ENCODE measurements at places on chromosomes 13 and 19.

DNA sequence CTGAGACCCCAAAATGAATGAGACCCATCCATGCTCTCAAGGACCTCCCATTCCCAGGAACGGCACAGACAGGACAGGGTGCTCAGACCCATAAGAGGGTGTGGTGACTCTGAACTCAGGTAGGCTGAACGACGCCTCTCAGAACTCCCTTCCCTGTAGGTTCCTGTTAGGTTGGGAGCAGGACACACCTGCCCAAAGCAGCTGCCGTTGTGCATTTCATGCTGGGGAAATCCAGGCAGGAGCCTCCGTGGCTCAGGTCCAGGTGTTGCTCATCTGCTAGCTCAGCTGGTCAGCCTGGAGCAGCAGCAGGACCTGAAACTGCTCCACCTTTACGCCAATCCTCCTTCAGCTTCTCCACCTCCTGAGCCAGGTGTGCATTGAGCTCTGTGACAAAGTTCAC, 19.1 kb upstream of the TEX101 start:
- DNase-seq: no peak

DNA sequence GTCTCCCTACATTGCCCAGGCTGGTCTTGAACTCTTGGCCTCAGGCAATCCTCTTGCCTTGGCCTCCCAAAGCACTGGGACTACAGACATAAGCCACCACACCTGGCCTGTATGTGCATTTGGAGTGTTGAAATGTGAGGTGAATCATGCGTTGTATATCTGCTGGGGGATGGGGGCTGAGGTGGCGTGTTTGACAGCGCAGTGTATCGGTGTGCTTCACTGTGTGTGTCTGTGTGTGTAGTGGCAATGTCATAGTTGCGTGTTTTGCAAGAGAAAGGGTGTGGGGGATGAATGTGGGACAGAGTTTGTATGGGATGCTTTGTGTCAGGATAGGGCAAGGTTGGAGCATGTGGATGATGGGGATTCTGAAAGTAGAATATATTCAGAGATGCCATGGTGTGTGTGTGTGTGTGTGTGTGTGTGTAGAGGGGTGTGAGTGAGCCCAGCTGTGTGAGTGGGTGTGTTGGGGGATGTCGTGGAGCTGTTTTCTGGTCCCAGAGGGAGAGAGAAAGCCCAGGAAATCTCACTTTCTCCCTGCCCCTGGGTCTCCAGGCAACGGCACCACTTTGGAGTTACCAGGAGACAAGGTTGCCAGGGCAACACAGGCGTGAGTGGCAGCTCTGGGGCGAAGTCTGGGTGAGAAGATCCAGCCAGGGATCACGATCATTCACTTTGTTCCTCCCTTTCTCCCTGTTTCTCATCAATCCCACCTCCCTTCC, 1.1 kb upstream of the SWSAP1 start:
- no peak for DNase-seq

DNA sequence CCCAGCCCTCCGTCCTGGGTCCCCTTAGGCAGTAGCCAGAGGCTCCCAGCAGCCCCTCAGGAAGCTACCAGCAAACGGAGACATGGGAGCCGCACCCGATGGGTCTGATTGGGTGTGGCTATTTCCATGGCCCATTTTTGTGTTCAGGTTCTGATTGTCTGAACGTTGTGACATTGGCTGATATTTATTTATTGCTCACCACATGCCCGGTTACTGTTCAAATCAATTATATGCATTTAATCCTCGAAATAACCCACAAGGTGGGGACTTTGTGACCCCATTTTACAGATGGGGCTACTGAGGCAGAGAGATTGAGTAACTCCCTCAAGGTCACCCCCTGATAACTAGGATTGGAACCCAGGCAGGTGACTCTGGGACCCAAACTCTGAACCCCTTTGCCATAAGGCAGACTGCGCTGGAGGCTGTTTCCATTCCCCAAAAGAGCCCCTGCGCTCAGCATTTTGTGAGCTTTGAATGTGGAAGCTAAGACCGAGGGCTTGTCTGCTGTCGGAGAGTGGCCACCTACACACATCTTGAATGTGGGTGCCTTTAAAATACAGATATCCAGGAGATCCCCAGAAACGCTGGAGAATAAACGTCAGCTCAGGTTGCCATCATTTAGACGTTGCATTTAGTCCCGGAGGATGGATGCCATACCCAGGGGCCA, 13.6 kb upstream of the MCF2L start:
- no peak for DNase-seq

GRCh38 chr19:49098795-49099194, 13.5 kb downstream of the SNRNP70 start:
- no peak for DNase-seq

DNA sequence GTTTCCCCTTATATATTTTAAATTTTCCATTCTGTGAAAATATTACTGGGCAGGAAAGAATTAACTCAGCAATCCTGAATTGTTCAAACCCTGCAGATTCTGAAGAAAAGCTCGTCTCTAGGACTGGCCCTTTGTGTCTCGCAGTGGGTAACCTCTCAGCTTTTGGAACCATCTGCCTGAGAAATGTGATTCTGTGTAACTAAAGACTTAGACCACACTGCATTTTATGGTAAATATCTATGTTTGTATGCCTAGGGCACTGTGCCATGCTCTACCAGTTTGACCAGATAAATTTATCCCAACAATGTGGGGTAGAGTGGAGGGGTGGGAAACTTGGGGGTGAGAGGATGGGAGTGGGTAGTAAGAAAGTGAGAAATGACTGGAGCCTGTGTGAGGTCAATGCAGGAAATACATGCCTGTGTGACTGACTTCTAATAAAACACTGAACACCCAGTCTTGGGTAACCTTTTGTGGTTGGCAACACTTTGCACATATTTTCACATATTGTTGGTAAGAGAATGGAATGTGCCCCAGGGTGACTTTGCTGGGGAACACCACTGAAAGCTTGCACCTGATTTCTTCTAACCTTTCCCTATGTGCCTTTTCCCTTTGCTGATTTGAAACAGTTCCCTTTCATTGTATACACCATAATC, 1181.9 kb downstream of the OLFM4 start:
- no peak for DNase-seq

- no peak for DNase-seq
Measured at GRCh38 chr13:45479661-45480060, 14.9 kb downstream of the COG3 start.

GRCh38 chr19:46392252-46392801, 21.0 kb downstream of the CCDC8 start:
- no peak for DNase-seq

GRCh38 chr13:96161141-96161540, 71.2 kb downstream of the HS6ST3 start:
- no peak for DNase-seq

- DNase-seq: no peak
Measured at GRCh38 chr19:10701955-10702525, 801 bp downstream of the QTRT1 start.

GRCh38 chr19:7832781-7833180, 2.8 kb downstream of the EVI5L start:
- DNase-seq: no peak

DNA sequence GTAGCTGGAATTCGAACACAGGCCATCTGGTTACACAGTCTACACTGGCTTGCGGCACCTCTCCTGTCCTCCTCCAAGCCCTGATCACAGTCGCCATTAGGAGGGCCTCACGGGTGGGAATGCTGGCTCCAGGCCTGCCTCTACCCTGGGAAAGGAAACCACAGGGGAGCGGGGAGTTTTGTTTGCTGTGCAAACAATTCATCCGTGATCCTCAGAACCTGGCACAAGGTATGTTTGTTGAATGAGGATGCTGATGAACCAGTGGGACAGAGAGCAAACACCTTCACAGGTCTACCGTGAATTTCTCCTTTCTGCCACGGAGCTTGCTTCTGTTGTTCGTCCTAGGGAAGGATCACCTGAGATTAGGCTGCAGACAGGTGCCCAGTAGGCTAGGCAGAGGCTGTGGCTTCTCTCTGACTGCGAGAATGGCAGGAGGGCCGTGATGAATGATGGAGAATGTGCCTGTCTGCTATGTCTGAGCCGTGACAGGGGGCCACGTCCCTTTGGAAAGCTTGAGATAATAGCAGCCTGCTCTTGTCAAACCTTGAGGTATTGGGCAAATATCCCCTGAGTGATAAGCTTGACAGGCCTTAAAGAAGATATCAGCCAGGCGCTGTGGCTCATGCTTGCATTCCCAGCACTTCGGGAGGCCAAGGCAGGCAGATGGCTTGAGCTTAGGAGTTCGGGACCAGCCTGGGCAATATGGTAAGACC, 36.7 kb downstream of the PIN1 start:
- DNase-seq: no peak

DNA sequence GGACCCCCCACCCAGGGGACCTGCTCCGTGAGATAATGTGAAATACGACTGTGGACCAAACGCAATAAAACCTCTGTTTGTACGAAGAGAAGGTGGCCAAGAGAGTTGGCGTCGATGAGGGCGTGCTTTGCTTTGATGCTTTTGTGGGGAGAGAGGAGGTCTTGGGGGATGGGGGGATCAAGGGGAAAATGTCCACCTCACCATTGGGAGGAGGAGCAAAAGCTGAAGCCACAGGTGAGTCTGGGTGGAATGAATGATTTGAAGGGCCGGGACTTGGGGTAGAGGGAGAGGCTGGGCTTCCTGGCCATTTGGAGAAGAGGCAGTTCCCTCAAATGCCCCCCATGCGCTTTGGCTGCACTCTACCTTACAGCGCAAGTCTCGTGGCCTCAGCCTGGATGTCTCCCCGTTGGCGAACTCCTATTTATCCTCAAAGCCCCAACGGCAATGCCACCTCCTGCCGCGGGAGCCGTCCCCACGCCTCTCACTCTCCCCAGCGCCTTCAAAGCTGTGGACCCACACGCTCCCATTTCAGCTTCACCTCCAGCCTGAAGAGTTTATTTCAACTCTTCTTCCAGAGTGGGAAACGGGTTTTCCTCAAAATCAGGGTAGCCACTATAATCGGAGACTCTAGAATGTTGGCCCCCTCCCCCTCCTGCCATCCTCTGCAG, 795 bp upstream of the ABCA7 start:
- DNase-seq: no peak

DNA sequence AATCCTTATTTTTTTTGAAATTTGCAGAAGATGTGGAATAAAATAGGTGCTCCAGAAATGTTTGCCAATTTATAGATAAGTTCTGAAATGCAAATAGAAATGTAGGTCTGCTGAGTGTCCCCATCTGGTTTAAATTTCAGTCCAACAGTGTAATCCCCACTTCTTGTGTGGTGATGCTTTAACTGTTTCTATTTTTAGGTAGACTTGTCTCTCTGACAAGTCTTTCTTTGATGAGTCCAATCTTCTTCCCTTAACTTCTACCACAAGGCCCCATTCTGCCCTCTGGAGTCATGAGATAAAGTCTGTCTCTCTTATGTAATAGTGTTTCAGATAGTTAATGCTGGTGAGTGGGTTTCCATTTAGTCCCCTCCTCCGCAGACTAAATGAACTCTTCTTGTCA, 390.4 kb downstream of the RFC3 start:
- DNase-seq: no peak

DNA sequence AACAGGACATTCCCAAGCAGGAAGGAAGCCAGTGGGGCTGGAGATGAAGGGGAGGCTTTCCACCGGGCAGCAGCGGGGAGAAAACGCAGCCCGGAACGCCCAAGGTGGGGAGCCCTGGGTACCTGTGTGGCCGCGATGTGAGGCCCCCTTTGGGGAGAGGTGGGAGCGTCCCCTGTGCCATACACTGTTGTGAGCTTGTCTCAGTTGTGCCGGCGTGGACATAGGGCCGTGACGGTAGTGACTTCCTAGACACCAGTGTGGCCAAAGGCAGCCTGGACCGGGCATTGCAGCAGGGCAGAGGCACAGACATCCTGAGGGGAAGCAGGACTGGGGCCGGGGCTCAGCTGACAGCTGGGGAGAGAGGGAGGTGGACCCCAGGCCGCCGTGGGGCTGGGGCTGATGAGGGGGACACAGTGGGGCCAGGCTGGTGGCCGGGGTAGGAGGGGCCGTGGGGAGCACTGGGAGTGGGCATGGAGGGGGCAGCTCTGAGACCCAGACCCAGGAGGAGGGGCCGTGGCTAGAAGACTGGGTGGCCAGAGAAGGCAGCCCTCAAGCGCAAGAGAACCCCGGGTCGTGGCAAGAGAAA, 38.5 kb upstream of the TFDP1 start:
- DNase-seq: no peak

DNA sequence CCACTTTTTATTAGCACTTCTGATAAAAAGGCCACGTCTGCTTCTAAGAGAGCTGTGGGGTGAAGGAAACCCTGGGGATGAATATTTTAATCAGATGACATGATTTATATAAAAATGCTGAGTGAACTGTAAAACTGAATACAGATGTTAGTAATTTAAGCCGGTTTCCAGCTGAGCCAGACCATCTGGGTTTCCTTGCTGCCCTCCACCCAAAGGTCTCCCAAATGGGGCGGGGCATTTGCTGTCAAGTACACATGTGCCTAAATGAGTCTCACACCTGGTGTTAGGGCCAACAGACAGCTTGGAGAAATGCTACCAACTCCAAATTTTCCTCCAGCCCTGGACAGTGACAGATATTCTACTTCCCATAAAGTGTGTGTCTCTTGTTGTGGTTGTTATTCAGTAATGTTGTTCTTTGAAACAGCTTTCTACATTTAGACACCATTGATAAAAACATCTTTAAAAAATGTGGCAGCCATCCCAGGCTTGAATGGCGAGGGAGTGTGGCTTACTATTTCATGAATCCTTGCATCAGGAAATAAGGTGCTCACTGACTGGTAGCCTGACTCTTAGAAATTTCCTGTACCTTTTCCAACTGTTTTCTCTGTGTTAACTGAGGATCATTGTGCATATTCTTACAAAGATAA, 350.4 kb downstream of the MTUS2 start:
- no peak for DNase-seq

GRCh38 chr19:13284929-13285928, 135.0 kb downstream of the IER2 start:
- no peak for DNase-seq

GRCh38 chr13:94344126-94344818, 135.2 kb downstream of the DCT start:
- no peak for DNase-seq

- DNase-seq: no peak
Measured at GRCh38 chr19:29953352-29954247, 11.6 kb downstream of the URI1 start.

GRCh38 chr19:974564-975257, 9.4 kb upstream of the WDR18 start:
- no peak for DNase-seq

DNA sequence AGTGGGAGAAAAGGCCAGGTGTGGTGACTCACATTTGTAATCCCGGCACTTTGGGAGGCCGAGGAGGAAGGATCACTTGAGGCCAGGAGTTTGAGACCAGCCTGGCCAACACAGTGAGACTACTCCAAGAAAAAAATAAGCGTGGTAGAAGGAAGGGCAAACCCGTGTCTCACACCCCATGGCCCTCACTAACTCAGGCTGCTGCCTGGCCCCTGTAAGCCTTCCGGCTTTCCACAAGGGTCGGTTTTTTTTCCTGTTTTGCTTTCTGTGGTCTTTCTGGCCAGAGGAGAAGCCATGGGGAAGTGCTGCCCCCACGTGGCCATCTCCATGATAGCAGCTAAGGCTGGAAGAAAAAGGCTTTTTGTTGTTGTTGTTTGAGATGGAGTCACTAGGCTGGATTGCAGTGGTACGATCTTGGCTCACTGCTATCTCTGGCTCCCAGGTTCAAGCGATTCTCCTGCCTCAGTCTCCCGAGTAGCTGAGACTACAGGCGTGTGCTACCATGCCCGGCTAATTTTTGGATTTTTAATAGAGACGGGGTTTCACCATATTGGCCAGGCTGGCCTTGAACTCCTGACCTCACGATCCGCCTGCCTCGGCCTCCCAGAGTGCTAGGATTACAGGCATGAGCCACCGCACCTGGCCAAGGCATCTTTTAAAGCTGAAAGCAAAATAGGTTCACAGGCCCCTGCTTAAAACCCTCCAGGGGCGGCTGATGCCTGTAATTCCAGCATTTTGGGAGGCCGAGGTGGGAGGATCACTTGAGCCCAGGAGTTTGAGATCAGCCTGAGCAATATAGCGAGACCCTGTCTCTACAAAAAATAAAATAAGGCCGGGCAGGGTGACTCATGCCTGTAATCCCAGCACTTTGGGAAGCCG, 7.5 kb upstream of the ARHGEF18 start:
- DNase-seq: no peak

Data from cortex of kidney (tissue), 1 donor.